ENCODE measurements at places on chromosomes 5 and 9. TPM values are rescaled to one million over a fixed set of nuclear protein-coding genes. Genes with fewer than 3 reads are reported as not detected.

- no peak for DNase-seq
Measured at GRCh38 chr5:86460519-86460918, 157.2 kb upstream of the COX7C start.

GRCh38 chr5:123036391-123037103 lies at the start of gene PPIC:
Gene PPIC, minus strand, starts transcription at chr5:123036725. Its CDS starts 100 bp downstream, at chr5:123036625.
- no peak for DNase-seq

DNA sequence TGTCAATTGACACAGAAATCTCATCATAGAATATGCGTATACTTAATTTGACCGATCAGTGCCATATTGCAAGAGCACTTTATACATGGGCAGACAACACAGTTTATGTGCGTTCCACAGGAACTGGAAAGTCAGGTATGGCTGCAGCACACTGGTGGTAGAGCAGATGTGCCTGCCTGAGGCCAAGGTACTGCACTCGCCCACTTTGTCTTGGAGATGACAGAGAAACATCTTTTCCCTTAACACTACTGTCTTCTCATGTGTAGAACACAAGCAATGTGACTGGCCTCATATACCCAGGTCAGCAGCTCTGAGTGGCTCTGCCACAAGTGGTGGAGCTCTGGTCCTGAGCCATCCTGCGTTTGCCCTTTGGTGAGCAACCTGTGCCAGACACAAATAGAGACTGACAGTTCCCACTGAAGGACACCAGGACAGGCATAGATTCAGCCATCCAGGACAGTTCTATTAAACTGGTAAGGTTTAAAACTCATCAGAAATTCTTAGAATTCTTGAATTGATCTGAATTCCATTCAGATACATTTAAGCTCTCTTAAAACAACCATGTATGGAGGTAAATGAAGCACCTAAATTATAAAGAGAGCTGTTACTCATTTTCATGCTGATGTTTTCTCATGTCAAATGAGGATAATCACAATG lies 21.0 kb upstream of the PPP2CA start:
- no peak for DNase-seq

The PTCH1 gene
- total RNA-seq, result 15.2 TPM

GRCh38 chr9:27094640-27095298 lies 14.3 kb upstream of the TEK start:
- DNase-seq, result no peak

- no peak for DNase-seq
Measured at GRCh38 chr5:112534611-112535255, 115.7 kb upstream of the EPB41L4A start.

The PCDHA6 gene
- total RNA-seq, result not detected

The SVEP1 gene
- not detected for total RNA-seq

- DNase-seq, result no peak
Measured at GRCh38 chr5:55471468-55471867, 63.3 kb downstream of the PLPP1 start.

The CXCL14 gene
- not detected for total RNA-seq

DNA sequence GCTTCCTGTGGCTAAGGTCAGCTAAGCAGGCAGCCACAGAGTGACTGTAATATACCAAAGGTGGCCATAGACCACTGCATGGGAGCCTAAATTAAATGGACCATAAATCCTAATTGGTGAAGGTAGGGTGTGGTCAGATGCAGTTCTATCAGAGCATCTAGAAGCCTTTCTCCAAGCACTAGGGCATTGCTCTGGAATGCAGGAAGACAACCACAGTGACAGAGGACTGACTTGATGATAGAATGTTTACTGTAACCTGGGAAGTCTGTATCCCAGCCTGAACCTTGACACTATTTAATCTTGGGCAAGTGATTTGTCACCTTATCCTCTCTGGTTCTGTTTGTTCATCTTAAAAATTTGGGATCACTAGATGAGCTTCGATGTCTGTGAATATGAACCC lies 2.3 kb downstream of the FBXO38 start:
- DNase-seq, result no peak

DNA sequence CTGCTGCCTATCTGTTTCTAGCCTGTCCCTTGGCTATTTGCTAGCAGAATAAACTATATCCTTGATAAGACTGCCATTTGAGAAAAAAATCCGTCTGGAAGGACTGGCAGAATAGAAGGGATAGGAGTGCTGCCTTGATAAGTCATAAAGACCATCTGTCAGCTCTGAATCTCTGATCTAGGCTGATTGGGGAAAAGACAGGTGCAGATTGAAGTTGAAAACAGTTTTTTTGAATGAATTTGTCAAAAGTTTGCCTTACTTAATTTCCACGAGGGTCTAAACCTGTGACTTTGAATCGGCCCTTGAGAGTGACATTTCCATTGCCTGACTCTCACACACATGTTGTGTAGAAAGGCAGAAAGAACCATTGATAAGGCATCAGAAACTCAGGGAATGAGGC lies 218.6 kb downstream of the MAN2A1 start:
- no peak for DNase-seq

DNA sequence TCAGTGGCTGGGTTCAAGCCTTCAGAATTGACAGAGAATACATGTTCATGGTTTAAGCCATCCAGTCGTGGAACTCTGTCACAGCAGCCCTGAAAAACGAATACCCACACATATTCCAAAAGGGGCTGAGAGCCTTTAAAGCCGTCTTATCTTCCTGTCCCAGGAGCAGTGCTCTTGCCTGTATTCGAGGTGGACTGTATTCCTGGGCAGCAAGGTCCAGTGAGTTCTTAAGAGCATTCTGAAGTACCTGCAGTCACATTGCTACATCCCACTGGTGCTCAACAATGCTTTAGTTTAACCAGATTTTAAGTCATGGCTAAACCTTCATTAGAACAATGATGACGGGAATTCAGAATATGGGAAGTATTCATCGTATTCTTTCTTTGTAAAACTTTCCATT lies 380.7 kb upstream of the KLF4 start:
- DNase-seq, result no peak

GRCh38 chr5:159040181-159040580 lies 59.5 kb downstream of the EBF1 start:
- DNase-seq, result no peak

The LRRC8A gene
- 26.7 TPM for total RNA-seq

DNA sequence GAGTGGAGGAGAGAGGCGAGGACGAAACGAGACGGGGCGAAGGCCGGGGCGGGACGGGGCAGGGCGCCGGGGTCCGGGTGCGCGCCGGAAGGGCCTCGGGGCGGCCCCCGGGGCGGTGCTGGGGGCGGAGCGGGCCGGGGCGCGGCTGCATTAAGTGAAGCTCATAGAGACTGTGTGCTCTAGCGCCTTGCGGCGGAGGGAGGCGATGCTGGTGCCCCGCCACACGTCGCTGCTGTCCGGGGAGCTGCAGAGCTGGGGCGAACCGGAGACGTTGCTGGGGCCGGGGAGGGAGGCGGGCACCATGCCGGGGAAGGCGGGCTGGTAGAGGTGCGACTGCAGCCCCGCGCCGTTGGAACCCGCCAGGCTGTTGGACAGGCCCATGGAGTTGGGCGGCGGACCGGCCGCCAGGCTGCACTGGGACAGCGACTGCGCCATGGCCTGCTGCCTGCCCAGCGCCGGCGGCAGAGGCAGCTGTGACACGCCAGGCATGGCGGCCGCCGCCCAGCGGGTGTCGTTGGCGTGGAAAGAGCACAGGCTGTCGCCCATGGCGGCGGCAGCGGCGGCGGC lies 8.3 kb downstream of the OTP start:
- DNase-seq, result peak; percentile 76

The ITGA1 gene
- 66.8 TPM for total RNA-seq

GRCh38 chr5:139301808-139302499 lies 8.4 kb downstream of the MATR3 start:
- DNase-seq, result no peak

DNA sequence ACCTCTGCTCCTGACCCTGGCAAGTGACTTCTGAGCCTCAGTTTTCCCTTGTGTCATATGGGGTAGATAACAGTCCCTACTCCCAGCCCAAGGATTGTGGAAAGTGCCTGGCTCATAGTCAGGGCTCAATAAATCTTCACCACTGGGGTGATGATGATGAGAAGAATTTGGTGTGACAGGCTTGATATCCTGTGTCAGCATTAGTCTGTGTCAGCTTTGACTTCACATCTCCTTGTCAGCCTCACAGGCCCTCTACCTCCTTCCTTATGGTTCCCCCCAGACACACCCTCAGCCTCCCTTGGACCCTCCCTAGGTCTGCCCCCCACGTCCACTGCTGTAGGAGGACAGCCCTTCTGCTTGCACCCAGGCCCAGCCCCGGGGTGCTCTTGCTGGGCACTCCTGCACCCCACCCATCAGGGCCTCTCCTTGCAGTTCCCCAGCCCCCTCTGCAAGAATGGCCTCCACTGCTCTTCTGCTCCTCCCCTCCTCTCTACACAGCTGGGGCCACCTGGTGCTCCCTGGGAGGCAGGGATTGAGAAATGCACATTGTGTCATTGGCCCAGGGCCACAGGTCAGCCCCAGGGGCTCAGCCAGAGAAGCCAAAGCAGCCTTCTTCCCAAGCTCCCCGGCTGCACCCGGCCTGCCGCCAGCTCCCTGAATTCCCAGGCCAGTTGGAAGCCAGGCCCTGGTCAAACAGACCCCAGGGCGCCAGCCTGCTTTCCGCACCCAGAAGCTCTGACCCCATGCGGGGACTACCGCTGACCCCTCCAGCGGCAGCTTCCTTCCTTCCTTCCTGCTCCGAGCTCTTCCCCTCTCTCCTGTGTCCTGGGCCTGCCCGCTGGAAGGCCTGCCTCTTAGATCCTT lies 7.7 kb downstream of the FGFR4 start:
- no peak for DNase-seq

The ORM2 gene
- not detected for total RNA-seq

- no peak for DNase-seq
Measured at GRCh38 chr9:38006163-38006562, 62.9 kb downstream of the SHB start.

The PHF2 gene
- total RNA-seq, result 25.1 TPM

DNA sequence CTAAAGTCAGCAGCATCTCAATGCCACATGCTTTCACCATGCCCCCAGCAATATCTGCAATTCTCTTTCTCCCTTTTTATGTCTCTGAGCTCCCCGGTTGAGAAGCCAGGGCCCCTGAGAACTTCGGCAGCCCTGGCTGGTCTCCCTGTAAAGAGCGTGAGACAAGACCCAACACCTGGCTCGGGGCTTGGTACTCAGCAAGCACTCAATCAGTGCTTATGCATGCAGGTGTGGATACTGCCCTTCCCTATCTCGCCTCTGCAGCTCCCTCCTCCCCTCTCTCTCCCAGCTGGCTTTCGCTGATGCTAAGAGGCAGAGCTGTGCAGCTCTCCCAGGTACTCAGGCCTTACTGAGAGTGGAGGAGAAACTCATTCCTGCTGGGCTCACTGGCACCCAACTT lies 41.7 kb upstream of the AKNA start:
- DNase-seq, result no peak

DNA sequence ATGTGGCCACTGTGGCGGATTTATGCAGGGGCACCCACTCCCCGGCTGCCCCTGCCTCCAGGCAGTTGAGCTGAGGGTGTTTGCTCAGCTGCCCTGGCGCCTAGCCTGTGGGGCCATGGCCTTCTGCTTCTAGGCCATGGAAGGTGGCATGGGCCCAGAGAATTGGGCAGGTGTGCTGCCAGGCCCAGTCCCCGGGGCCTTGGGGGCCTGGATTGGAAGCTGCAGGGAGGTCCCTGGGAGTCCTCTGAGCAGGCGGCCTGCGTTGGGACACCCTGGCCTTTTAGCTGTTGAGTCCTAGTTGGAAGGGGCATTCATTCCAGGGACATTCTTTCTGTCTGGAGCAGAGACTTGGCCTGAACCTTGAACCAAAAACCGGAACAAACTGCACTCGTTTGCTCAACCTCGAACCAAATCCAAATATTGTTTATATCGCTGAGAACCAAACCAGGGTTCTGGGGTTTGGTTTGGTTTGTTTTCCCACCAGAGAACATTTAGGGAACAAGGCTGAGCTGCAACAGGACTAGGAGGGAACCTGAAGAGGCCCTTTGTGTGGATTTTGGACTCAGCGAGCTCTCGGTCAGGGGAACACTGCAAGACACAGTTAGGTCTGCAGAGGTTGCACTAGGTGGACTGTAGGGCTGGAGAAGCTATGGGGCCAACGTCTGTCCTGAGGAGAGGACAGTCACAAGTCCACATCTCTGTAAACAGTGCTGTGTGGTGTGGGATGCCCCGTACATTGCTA lies 116.8 kb downstream of the BOD1 start:
- no peak for DNase-seq

The PCDHA10 gene
- not detected for total RNA-seq

- no peak for DNase-seq
Measured at GRCh38 chr5:59390074-59390659, 503.4 kb downstream of the PDE4D start.

DNA sequence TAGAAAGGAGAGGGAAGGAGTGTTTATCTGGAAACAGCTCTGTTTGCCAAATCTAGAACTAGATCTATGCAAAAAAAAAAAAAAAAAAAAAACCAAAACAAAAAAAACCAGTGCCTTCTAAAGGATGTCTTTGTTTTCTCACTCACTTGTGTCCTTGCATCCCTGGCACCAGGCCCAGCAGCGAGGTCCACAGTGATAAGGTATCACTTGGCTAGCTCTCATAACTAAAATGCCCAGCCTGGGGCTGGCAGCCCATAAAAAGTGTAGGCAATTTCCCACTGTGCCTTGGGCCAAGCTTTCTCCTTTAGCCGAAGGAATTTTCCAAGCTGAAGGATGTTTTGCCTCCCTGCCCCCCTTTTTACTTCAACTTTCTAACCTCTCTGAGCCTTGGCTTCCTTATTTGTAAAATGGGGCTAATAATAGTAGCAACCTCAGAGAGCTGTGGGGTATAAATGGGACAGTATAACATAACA lies 20.8 kb downstream of the RGS3 start:
- no peak for DNase-seq

The TXN gene
- 287 TPM for total RNA-seq

DNA sequence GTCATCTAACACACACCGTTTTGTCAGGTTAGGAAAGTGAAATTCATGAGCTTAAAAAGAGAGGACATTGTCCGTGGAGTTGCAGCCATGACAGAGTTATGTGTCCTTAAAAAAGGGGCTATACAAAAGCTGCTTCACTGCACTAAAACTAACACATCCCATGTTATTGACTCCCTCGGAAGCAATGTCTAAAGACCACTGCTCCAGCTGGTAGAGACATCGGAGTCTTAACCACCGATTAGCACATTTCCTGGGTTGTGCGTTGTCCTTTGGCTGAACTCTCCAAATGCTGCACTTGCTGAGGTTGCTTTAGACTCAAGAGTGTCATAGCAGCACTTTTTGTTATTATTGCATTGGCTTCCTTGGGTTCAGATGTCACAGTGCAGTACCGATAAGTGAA lies 128.3 kb upstream of the C9orf72 start:
- no peak for DNase-seq

DNA sequence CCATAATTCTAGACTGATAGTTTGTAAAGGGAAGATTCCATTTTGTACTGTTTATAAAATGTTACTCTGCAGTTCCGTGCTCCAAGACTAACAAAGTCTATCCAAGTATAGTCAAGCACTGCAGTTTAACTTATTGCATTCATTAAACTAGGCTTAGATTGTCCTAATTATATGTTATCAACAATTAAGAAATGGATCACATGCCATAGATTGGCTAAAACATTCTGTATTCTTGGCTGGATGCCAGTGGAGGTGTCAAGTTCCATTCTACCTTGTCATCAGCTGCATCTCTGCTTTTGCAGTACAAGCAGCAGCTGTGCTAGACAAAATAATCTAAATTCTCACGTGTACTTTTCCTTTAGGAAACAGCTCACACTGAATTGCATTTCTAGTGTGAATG lies 69.4 kb upstream of the MEF2C start:
- no peak for DNase-seq

The OBP2B gene
- not detected for total RNA-seq
